Activated CD4-positive, alpha-beta T cell treated with anti-CD3 and anti-CD28 coated beads, Interleukin-2, Interleukin-4, amounts not matched to agents 100 ng/mL and 50 ng/mL, durations not matched to agents 16 hours and 8 hours (primary cell): ENCODE measurements at places on chromosomes 7 and 10.
A peak's percentile ranks its signal among the peaks of the same experiment; 100 is the strongest.

DNA sequence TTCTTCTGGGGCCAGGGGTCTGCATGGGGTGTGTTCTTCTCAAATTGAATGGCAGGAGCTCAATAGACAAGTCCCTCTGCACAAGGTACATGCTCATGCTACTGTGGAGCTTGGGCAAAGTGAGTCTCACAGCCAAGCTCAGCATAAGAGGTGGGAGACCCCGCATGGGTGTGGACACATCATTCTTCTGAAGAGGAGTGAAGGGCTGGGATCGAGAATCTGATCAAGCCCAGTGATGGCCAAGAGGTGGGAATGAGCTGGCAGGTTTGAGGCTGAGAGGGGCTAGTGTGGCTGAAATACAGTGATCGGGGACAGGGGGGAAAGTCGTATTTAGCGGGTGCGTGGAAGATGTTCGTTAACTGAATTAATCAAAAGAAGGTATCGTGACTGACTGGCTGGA lies 32.6 kb downstream of the CDH23 start:
- DNase-seq, result no peak

- no peak for DNase-seq
Observed at GRCh38 chr7:80244206-80244916, 109.7 kb downstream of the GNAI1 start.

- no peak for DNase-seq
Observed at GRCh38 chr7:106619213-106619612, 41.7 kb downstream of the CCDC71L start.

- no peak for DNase-seq
Observed at GRCh38 chr7:84142726-84143125, 51.9 kb downstream of the SEMA3A start.

DNA sequence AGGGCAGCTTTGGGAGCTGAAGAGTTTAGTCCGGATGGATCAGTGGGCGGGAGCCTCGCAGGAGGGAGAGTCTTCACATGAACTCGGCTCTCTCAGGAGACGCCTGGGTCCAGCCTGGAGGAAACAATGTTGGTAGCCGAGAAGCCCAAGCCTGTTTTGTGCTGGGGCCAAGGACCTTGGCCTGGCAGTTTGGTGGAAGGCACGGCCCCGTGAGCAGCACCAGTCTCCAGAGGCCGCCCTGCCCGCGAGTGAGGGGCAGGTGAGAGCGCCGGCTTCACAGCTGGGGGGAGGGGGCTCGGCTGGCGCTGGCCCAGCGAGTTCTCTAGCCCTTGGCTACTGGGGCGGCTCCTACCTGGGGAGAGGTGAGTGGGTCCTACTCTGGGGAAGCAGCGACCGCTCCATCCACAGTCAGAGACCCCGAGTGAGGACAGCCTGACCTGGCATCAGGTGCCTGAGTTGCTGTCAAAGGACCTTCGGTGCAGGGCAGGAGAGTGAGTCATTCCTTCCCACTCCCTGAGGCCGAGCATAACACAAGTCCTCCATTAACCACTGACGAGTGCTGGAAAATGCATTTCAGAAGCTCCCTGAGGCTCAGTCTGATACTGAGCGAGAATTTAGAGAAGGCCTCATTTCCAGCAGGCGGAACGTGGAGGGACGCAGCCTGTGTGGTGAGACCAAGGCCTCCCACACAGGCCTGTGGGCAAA lies 89.3 kb upstream of the DIP2C start:
- no peak for DNase-seq

DNA sequence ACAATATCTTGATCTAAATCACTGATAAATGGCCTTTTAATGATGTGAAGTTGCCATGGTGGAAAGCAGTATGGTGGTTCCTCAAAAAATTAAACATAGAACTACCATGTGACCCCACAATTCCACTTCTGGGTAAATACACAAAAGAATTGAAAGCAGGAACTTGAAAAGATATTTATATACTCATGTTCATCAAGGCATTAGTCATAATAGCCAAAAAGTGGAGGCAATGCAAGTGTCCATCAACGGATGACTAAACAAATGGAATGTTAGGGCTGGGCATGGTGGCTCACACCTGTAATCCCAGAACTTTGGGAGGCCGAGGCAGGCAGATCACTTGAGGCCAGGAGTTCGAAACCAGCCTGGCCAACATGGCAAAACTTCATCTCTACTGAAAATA lies 2.0 kb upstream of the DNAJC12 start:
- DNase-seq, result no peak

GRCh38 chr10:69685426-69685801 lies 55.4 kb downstream of the FAM241B start:
- DNase-seq, result no peak

GRCh38 chr10:80356989-80357850 lies 639 bp downstream of the DYDC2 start:
- DNase-seq, result no peak

DNA sequence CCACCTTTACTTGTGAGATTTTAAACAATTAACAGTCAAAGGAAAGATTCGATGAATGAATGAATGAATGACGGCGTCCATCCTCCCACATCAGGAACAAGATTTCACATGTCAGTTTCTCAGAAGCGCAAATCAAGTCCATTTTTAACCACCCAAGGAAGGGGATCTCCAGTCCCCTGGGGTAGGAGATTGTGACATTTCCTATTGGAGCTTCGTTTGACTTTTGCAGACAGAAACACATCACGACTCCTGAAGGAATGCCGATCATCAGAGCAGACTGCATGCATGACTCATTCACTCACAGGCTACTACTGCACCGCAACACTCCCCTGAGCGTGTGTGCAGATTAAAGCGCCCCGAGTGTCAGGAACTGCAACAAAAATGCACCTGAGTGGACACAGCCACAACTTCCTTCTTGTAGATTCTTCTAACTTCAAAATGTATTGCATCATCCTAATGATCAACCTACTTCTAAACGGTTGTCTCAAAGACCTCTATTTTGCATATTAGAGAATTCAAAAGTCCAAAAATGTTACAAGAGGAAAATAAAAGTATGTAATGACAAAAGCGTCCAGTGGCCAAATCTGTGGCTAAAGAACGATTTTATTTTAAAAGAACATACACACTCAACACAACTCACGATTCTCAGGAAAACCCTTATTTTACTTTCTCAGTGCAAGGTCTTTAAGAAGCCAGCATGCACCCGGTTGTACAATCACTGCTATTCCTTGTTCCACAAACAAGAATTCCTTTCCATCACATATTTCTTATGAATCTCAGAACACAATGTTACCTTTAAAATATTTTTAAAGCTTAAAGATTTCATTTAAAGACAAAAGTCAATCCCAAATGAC lies 172.6 kb downstream of the FAM107B start:
- DNase-seq, result peak; percentile 75

DNA sequence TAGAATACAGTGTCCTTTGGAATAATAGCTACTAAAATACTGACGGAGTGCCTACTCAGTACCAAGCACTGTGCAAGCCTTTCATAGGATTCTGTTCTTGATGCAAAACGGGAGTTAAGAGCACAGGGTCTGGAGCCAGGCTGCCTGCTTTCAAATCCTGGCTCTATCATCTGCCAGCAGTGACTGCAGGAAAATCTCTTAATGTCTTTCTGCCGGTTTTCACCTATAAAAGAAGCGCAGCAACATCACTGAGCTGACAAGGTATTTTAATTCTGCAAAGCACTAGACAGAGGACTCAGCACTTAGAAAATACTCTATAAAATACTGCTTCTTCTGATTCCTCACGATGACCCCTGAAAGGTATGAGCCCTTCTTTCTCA lies 659 bp downstream of the FIGNL1 start:
- DNase-seq, result no peak

DNA sequence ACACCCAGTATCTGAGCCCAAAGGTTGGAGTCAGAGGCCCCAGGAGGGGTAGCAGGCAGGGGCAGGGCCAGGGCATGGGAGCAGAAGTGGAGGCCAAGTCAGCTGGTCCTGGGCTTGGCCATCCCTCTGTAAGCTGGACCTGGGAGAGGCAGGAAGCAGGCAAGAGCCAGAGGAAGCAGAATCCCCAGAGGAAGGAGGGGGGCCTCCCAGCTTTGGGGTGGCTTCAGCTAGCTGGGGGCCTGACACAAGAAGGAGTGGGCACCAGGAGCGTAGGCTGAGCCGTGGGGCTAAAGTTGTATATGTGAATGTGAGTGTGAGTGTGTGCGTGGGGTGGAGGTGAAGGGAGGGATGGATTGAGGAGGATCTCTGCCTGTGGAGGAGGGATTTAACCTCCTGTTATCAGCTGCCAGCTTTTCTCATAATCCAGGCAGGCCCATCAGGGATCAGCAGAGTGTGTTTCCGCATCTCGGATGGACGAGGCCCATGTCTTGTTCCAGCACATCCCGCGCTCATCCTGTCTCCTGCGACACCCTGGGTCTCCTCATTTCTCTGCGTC lies 54.0 kb downstream of the NEURL1 start:
- DNase-seq, result no peak

GRCh38 chr10:44193567-44194220 lies 191.2 kb downstream of the CXCL12 start:
- no peak for DNase-seq

- no peak for DNase-seq
Observed at GRCh38 chr7:2309889-2310331, 4.3 kb downstream of the SNX8 start.

DNA sequence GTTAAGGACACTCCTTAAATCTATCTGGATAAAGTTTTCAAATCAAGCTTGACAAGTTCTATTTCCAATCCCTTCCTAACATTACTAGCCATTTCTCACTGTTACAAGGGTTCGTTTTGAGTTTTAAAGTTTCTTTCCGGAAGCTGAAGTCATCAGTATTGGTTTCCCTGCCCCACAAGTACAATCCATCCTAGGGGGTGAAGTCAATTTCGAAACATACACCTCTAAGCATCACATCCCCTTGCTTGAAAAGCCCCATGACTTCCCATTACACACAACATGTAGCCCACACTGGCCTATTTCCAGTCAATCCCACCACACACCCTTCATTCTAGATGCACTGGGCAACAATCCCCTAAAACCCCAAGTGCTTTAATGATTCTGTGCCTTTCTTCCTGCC lies 13.0 kb downstream of the DPY19L1 start:
- DNase-seq, result no peak

GRCh38 chr7:70942791-70943190 lies 189.2 kb upstream of the GALNT17 start:
- DNase-seq, result no peak

- DNase-seq, result no peak
Observed at GRCh38 chr10:114685456-114685855, 27.4 kb upstream of the ABLIM1 start.

- DNase-seq, result no peak
Observed at GRCh38 chr10:43906490-43906889, 257.8 kb upstream of the ZNF32 start.

DNA sequence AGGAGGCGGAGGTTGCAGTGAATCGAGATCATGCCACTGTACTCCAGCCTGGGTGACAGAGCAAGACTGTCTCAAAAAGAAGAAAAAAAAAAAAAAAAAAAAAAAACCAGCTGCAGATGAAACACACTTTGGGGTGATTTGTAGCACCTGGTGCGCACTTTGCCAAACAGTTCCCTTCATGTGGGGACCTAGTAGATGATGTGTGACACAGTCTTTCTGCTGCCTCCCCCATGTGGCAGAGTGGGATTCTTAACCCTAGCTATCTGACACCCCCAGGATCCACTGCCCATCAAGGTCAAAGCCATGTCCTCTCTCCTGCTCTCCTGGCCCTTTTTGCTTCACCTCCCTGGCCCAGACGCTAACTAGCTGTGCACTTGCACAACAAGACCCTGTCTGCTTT lies 52.1 kb upstream of the PDZD8 start:
- DNase-seq, result no peak

- DNase-seq, result no peak
Observed at GRCh38 chr7:150953061-150953997, 24.8 kb downstream of the KCNH2 start.

GRCh38 chr7:35694161-35694783 lies 663 bp downstream of the HERPUD2 start:
- DNase-seq, result no peak

DNA sequence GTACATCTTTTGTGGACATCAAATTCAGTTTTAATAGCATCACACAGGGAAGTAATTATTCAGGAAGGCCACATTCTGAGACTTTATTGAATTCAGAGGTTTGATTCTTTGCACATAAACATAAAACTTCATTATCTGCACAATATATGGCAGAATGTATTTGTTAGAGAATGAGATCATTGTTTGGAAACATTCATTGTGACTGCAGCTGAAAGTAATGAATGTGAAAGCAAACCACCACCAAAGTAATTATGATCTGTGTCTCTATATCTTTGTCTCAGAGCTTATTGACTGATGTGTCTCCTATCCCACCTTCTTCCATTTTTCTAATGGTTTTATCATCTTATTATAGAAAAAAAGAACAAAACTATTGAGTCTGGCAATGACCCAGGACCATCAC lies 340.9 kb upstream of the PCDH15 start:
- no peak for DNase-seq

- no peak for DNase-seq
Observed at GRCh38 chr10:100167553-100168312, 18.1 kb downstream of the ERLIN1 start.

DNA sequence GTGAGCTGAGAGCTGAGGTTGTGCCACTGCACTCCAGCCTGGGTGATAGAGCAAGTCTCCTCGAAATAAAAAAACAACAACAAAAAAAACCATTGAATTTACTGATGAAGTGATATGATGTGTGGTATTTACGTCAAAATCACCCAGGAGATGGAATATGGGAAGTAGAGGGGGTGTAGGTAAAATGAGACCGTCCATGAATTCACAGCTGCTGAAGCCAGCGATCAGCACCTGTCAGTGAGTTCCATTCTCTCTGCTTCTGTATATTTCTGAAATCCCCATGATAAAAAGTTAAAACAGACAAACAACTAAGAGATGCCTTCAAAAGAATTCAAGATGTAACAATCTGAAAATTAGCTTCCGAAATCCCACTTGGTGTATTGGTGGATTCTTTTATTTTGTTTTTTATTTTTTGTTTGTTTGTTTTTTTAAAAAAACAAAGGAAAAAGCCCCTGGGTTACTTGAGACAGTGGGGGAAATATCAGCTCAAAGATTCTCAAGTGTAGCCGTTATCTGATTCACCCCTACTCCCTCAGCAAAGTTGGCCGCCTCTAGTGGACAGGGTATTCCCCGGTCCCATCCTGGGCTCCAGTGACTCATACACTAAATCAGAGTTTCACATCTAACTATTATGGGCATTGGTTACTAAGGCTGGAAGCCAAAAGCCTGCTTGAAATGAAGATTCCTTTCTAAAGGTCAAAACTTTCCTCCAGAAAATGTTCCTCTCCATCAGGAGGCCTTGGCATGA lies 76.4 kb downstream of the MAP3K8 start:
- DNase-seq, result peak; percentile 63

DNA sequence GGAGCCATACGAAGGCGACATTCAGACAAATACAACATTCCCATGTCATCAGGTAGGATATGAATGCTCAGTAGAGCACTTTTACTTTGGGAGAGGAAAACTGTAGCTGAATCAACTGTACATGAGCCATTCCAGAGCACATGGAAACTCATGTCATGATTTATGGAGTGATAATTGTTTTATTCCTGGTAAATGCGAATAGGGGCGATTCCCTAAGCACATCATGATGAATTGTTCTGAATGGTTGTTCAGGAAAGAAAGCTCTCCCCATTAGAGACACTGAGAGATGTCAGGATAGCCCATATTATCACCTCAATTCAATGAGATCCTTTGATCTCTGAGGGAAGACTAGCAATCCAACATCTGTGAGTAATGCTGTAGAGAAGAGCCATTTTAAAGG lies 243.6 kb downstream of the FOXP2 start:
- DNase-seq, result no peak
